ENCODE measurements at places on chromosomes 3 and 15.
A peak's percentile ranks its signal among the peaks of the same experiment; 100 is the strongest.

- DNase-seq: no peak
These were observed 121.6 kb downstream of the EEFSEC start for GRCh38 chr3:128274837-128275236.

DNA sequence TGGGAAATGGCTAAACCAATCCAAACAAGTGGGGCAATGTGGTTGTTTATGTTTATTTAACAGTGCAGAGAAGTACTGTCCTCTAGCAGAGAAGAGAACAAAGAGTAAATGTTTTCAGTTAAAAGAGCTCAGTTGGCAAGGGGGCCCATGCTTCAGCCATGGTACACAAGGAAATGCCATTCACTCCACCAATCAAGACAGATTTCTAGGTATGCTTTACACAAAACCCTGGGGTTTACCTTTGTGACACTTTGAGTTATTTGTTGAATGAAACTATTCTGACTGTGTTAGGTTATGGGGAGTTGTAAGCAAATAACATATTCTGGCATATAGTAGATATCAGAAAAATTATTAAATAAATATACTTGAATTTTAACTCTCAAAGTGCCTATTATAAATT is 228.5 kb upstream of the MME start:
- DNase-seq: no peak

DNA sequence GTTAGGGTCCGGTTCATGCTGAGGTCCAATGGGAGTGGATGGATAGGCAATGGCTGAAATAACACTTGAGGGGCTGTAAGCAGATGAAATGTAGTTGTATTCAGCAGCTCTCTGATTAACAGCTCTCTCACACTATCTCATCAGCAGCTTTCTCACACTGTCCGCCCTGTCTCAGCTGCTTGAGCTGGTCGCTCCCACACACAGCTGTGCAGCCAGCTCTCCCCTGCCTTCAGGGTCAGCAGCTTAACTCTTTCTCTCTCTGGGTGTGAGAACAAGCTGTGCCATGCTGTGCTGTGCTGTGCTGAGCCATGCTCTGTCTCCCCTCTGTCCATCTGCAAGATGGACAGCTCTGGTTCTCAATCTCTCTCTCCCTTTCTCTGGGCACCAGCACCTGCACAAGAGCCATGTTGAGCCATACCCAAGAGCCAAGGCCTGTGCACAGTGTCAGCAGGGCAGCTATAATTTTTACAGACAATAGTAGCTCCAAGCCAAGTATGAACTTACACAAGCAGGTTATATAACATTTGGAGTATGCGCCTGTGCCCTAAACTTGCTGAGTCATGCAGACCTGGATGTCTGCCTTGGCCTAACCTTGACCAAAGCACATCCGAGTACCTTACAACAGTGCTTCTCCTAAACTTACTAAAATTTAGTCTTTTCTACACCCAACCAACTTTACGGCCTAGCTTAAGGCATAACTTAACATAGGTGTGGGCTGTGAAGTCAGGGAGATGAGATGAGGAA is 291.3 kb upstream of the TRIM42 start:
- no peak for DNase-seq

GRCh38 chr15:98009971-98010370 is 49.5 kb downstream of the ARRDC4 start:
- DNase-seq: no peak

GRCh38 chr3:167480748-167481147 is 6.9 kb upstream of the SERPINI2 start:
- DNase-seq: no peak

DNA sequence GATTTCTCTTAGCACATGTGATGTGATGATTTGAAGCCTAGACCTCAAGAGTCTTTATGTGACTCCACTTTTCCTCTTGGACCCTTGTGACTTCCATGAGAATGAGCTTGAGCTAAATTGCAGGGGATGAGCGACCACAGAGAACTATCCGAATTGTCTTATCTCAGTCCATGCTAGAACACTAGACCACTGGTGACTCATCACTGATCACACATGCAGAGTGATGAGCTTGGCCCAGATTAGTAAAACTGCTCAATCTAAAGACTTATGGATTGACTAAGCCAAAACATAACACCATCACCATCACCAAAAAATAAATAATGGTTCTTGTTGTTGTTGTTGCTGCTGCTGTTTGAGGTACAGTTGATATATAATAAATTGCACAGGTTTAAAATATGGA is 114.1 kb upstream of the CFAP20DC start:
- no peak for DNase-seq

GRCh38 chr3:56855856-56856512 is 54.2 kb upstream of the ARHGEF3 start:
- DNase-seq: peak; percentile 11

- DNase-seq: no peak
These were observed 3.5 kb upstream of the TGFBR2 start for GRCh38 chr3:30602946-30603345.

DNA sequence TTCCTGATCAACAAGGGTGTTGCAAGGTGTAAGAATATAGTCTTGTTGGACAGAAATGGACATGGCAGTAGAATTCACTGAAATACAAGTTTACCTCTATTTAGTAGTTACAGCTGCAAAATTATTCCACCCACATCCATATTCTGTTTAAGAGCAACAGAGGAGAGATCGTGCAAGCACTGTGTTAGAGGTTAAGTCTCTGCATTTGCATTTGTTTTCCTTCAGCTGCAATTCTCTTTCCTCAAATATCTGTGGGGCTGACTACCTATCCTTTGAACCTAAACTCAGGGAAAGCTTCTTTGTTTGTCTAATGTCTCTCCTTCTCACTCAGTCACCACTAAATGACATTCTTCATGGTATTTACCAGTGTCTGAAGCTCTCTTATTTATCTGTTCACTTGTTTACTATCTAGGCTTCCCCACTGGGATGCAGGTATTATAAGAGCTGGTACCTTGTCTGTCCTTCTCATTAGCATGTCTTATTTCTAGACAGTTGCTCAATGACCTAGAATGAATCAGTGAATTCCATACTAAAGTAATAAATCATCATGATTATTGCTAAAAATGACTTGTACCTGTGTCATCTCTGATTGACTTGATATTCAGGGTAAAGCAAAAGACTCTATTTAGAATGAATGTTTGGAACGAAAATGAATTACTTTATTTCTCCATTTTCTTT is 175.3 kb upstream of the FEZF2 start:
- DNase-seq: no peak

DNA sequence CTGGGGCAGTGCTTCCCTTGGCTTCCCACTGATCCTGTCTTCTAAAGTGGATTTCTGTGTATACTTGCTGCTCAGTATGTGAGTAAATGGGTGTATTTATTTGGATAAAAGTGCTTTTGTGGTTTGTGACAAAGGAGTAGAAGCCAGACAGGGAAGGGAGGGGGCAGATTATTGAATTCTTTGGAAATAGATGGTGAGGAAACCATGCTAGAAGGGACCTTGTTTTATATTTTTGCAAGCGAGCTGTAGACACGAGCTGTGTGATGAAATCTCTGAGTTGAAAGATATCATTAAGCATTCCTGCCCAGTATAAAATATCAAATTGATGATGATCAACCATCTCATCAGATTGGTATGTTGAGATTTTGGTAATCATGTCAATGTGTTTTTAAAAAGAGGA is 68.9 kb downstream of the DUT start:
- no peak for DNase-seq

- no peak for DNase-seq
These were observed 74.0 kb upstream of the POLG start for GRCh38 chr15:89408372-89409183.

DNA sequence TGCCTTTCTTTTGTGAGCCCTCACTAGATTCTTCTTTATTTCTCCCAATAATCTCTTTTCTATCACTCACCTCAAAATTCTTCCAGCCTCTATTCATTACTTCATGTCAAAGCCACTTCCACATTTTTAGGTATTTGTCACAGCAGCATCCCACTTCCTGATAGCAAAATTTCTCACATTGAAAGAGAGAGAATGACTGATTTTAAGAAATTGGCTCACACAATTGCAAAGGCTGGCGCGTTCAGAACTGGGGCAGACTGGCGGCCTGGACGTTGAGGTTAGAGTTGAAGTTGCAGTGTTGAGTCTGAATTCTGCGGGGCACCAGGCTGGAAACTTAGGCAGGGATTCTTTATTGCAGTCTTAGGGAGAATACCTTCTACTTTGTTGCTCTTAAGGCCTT is 117.9 kb downstream of the LRRC28 start:
- DNase-seq: no peak

DNA sequence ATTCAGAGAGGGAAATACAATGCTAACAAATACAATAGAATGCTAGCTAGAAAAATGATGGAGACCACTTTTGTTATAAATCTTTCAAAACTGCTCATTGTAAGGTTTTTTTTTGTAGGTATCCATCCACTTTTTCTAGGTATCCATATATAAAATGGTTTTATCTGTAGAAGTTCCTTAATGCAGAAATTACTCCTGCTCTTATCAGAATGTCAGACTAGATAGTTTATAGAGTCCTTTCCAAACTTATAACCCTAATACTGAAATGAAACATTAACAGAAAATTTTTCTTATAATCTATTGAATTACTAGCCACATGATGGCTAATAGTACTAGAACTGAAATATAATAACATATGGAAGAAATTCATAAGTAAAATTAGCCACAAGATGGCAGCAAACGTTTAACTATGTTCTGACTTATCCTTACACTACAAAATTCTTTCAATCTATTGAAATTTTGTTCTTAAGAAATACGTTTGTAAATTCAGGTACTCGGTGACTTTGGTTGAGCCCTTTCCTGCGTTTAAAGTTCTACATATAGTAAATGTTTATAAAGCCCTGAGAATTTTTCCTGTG is 58.5 kb downstream of the ECT2 start:
- DNase-seq: peak; percentile 67

GRCh38 chr3:49804141-49805041 is 1.3 kb downstream of the INKA1 start:
- no peak for DNase-seq

- no peak for DNase-seq
These were observed 11.3 kb upstream of the ANKRD63 start for GRCh38 chr15:40293905-40294895.

GRCh38 chr15:84970843-84971242 is 10.8 kb upstream of the PDE8A start:
- no peak for DNase-seq

DNA sequence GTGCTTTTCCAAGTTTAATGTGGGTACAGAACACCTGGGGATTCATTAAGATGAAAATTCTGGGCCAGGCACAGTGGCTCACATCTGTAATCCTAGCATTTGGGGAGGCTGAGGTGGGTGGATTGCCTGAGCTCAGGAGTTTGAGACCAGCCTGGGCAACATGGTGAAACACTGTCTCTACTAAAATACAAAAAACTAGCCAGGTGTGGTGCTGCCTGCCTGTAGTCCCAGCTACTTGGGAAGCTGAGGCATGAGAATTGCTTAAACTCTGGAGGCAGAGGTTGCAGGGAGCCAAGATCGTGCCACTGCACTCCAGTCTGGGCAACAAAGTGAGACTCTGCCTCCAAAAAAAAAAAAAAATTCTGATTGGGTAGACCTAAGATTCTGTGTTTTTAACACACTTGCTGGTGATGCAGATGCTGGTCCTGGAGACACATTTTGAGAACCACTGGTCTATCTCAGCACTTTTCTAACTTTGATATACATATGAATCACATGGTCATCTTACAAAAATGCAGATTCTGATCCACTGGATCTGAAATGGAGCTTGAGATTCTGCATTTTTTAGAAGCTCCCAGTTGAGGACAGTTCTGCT is 223.8 kb upstream of the SATB1 start:
- DNase-seq: no peak

DNA sequence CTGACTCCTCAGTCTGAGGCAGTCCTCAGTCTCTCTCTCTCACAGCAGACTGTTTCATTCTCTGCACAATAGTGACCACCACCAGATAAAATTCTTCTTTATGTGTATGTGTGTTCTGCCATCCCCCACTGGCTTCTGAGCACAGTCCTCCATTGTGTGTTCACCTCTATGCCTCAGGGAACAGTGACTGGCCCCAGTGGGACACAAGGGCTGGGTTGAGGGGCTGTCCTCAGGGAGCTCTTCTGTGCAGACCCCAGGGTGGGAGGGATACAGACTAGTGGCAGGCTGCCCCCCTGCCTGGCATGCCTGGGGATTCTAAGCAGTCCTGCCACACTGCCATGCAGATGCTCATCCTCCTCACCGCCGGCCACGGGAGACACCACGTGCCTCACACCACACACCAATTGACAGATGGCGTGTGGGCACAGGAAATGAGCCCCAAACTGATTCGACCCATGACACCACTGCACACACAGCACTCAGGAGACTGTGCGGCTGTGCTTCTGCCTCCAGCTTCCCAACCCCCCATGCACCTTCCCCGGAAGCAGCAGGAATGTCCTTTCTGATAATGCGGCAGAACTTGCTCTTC is 237.6 kb upstream of the CHRNA7 start:
- DNase-seq: no peak

DNA sequence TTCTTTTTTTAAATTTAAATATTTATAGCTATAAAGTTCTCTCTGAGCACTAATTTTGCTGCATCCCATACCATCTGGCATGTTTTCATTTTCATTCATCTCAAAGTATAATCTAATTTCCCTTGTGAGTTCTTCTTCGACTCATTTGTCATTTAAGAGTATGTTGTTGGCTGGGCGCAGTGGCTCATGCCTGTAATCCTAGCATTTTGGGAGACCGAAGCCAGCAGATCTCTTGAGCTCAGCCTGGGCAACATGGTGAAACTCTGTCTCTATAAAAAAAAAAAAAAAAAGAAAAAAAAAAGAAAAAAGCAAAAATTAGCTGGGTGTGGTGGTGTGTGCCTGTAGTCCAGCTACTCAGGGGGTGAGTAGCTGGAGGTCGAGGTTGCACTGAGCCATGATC is 34.8 kb downstream of the MAP1A start:
- DNase-seq: no peak
